ENCODE measurements at places on chromosomes 3 and 15.

- DNase-seq, result no peak
Measured at GRCh38 chr15:25939122-25939521, 76.0 kb upstream of the ATP10A start.

- DNase-seq, result no peak
Measured at GRCh38 chr3:64867224-64867623, 179.4 kb upstream of the ADAMTS9 start.

GRCh38 chr3:21914451-21914850 lies 163.4 kb upstream of the ZNF385D start:
- DNase-seq, result no peak

DNA sequence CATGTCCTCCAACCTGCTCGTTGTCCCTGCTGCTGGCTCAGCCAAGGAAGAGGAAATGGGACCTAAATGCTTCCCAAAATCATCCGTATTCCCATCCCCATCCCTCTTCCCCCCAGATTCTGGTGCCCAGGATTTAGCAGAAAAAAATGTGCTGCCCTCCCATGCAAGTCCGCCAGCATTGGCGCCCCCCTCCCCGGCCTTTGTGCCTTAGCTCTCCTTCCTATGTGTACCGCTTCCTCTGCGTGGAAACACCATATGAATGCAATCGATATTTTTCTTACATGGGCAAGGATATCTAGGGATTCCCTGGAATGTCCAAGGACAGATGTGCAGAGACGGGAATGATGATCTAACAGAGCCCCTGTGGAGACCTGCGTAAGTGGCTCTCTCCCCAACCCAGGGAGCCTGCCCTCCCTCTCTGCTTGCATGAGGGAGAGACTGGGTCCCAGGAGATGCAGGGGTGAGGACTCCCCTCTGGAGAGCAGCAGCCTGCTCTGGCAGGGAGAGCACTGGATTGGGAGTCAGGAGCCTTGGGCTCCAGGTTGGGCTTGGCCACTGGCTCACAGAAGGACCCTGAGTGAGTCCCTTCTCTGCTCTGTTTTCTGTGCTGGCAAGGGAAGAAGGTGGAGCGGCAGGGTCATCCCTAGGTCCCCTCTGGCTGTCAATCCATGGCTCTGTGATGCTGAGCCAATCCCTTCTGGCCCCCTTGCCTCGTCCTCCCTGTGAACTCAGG lies 227.2 kb downstream of the XXYLT1 start:
- no peak for DNase-seq

- DNase-seq, result no peak
Measured at GRCh38 chr15:49471733-49472132, 48.7 kb downstream of the FGF7 start.

- DNase-seq, result no peak
Measured at GRCh38 chr3:50297896-50298725, 1.1 kb downstream of the HYAL3 start.

DNA sequence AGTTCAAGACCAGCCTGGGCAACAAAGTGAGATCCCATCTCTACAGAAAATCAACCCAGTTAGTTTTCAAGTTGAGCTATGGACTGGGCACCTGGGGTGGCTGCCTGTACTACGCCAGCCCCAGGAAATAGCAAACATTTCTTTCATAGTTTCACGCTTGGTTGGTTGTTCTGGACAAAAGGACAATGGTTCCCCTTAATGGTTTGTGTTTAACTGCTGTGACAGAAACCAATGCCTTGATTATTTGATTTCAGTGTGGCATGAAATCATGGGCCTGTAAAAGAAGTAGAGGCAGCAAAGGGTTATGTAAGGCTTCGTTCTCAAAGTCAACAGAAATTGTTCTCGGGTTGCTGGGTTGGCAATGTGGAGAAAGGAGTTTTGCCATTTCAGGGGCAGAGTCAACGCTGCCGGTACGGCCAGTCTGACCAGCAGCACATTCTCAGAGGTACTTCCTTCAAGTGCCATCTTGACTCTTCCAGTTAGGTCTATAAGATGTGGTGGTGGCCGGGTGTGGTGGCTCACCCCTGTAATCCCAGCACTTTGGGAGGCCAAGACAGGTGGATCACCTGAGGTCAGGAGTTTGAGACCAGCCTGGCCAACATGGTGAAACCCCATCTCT lies 12.7 kb downstream of the LCMT2 start:
- no peak for DNase-seq

DNA sequence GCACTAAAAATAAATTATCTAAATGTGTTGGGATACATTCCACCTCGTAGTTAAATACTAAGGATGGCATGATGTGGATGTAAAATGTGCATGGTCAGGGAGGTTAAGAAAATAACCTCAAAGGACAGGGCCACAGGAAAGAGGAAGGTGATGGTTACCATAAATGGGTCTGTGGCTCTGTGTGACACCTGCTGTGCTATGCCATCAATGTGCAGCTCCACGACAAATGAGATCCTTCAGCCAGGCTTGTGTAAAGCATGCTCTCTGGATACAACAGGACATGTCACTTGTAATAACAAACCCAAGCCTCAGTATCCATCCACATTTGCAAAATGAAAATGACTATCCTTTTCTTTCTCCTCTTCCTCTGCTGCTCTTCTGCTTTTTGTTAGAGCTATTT lies 456.7 kb upstream of the RASGRP1 start:
- no peak for DNase-seq

GRCh38 chr3:155843569-155843968 lies 10.7 kb downstream of the SLC33A1 start:
- no peak for DNase-seq

GRCh38 chr3:40079203-40079846 lies 230.2 kb upstream of the EIF1B start:
- DNase-seq, result no peak

DNA sequence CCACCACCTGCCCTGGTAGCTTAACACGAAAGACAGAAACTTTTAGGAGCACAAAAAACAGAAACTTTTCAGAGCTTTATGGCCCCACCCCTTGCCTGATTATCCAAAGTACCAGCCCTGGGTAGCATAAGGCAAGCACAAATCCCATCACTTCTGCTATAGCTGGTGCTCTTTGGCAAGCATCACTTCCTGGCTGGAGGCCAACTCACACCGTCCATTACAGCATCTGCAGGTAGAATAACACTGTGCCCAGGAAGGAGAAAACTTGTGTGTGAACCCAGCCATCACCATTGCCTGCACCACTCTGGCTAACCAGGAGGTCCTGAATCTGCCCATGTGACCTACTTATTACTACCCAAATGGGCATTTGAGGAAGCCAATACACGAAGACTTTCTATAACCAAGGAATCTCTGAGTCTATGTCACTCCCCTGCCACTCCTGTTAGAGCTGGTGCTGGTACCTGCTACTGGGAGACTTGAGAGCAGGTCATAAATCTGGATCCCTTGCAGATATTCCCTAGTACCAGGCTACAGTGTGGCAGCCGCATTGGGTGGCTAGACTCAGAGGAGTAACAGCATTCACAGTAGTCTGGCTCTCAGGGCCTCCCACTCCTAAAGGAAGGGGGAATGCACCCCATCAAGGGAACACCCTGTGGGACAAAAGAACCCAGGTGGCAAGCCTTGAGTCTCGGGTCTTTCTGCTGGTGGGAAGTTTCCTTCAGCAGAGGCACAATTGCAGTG lies 73.3 kb upstream of the AKAP13 start:
- no peak for DNase-seq

DNA sequence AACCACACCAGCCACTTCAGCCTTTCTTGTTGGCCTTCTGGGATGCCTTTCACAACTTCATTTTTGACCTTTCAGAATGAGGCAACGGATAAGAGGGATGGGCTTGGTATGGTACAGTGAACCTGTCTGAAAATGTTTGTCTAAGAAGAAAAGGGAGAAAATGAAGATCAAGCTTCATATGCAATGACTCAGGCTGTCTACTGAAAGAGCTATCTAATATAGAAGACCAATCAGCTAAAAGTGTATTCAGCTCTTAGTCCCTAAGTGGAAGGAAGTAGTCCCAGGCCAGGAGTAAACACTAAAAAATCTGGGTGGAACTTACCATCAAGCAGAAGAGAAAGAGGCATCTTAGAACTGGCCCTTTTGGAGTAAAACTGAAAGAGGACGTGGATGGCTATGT lies 12.2 kb upstream of the UPK1B start:
- DNase-seq, result no peak

DNA sequence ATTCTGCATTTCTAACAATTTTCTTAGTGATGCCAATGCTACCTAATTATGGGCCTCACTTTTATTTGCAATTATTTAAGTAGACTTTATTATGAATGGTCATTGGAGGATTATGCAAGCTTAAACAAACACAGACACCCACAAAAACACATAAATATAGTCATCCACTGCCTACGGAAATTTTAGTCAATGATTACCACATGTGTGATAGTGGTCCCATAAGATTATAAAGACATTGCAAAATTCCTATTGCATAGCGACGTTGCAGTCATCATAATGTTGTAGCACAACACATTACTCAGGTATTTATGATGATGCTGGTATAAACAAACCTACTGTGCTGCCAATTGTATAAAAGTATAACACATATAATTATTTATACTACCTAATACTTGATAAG lies 247.8 kb upstream of the ALCAM start:
- no peak for DNase-seq

DNA sequence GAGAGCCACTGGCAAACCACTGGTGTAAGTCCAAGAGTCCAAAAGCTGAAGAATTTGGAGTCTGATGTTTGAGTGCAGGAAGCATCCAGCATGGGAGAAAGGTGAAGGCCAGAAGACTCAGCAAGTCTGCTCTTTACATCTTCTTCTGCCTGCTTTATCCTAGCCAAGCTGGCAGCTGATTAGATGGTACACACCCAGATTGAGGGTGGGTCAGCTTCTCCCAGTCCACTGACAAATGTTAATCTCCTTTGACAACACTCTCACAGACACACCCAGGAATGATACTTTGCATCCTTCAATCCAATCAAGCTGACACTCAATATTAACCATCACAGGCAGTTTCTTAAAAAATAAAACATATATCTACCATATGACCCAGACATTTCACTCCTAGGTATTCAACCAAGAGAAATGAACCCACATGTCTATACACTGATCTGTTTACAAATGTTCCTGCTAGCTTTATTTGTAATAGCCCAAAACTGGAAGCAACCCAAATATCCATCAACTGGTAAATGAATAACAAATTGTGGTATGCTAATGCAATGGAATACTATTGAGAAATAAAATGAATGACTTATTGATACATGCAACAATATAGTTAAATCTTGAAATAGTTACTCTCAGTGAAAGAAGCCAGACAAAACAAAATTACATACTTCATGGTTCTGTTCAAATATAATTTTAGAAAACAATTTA lies 373.8 kb downstream of the ZNF385D start:
- no peak for DNase-seq

DNA sequence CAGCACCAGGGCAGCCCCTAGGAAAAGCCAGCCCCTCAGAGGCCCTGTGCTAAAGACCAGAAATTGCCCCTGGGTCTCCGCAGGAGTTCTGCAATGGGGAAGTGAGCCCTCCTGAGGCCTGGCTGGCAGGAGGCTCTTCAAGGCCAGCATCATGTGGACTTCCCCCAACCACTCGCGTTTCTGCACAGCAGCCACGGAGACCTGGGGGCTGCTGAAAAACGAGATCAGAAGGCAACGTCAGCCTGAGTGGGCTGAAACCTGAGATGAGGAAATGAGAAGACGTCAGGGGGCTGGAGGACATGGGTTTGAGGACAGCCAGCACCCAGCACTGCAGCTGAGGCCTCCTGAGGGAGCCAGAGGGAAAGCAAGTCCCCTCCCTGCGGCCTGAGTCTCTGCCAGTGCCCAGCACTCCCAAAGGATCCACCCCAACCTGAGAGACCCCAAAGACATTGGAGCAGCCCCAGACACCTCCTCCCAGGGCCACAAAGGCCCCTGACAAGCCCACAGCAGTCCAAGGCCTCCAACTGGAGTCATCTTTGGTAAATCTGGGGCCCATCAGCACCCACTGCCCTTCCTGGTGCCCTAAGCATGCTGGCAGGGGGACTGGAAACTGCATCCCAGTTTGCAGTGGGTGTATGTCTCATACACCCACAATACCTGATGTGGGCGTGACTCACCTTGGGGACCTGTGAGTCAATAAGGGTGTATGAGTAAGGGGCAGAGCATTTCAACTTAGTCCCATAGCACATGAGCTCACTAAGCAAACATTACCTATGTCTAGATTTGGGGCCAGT lies 29.2 kb upstream of the CYP11A1 start:
- peak; percentile 55 for DNase-seq

DNA sequence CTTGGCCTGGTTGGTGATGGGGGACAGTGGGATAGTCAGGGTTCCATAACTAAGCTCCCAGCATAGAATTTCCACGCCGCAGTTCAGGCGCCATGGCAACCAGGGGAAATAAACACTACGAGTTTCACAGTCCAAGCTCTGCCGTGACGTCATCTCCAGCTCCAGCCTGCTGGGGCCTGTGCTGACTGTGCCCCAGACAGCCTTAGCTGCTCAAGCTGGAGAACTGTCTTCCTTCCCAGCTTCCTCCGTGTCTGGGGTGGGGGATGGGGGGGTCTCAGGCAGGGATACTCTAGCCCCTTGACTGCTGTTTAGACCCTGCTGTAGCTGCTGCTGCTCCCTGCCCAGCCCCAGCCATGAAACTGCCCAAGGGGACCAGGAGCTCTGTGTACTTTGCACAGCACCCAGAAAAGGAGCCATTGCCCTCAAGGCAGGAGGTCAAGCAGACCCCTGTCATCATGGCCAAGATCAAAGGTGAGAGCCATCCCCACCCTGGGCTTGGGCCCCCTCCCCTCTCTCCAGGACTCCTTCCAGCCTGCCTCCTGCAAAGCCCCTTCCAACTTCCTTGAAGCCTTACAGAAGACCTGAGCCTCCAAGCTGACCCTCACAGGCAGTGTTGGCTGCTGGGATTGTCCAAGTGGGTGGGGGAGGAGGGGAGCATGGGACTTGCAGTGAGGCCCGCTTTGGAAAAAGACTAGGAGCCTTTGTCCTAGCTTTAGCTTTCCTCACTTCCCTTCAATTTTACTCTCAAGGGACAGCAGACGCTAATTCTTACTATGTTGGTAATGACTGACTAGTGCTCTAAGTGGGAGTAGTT lies 11.4 kb upstream of the CSPG4 start:
- DNase-seq, result peak; percentile 88

DNA sequence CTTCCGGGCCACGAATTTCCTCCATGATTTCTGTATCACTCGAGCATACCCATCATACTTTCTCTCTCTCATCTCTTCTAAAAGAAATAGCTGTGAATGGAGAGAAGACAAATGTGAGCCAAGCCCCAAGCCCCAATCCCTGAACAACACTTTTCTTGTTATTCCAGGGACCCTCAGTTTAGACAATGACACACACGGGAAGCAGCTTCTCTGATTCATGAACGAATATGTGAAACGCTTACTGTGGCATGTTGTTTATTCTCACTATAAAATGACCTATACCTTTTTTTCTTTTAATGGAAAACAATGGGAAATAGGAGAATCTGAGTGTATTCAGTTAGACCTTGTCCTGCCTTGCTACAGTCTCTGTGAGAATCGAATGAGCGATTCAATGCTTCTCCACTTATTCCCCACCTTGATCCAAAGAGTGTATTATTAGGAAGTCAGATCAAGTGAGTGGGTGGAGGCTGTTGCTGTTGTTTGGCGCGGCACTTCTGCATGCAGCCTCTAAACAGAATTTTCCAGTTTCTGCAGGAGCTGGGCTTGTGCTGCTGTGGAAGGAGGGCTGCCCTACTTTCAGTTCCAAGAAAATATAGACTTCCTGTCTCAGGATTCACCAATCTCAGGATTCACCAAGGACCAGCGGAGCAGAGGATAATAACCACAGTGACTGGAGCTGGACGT lies 32.4 kb upstream of the LDHAL6B start:
- no peak for DNase-seq

Measured in RPMI7951 (cell line).